Activated gamma-delta T cell treated with anti-CD3 and anti-CD28 coated beads, Interleukin-2, amount 50 U/mL, for 16 hours (primary cell): ENCODE measurements at places on chromosomes 4 and X.

DNA sequence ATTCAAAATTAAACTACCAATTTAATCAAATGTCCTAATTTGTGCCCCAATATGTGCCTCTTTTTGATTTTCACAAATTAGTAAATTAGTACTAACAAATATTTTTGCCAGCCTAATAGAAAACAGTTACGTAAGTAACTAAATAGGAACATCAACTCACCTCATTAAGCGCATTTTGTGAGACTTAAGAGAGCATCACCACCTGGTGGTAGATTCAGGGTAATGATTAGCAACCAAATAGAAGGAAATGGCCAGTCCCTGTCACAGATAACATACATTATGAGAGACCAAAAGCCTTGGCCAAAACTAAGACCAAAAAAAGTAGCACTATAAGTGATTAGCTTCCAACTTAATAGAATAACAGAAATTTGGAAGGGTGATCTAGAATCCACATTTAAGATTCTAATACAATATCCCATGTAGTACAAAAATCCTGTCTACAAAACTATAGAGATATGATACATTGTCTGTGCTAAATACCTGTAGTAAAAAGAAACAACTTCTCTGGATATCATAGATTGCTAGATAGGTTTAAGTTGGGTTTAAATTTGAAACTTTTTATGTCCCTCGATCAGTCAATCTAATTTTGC is 46.7 kb downstream of the C4orf46 start:
- no peak for DNase-seq

GRCh38 chr4:93221771-93222170 is 606.8 kb upstream of the ATOH1 start:
- DNase-seq, result no peak

GRCh38 chr4:3772632-3773031 is 6.4 kb downstream of the ADRA2C start:
- DNase-seq, result no peak

- DNase-seq, result no peak
Observed at GRCh38 chrX:10929747-10930146, 181.4 kb upstream of the HCCS start.

GRCh38 chr4:86775061-86775460 is 74.1 kb downstream of the SLC10A6 start:
- DNase-seq, result no peak

GRCh38 chrX:51182545-51182944 is 150.1 kb upstream of the NUDT10 start:
- DNase-seq, result no peak

- no peak for DNase-seq
Observed at GRCh38 chr4:107863850-107864371, 39.2 kb downstream of the SGMS2 start.

DNA sequence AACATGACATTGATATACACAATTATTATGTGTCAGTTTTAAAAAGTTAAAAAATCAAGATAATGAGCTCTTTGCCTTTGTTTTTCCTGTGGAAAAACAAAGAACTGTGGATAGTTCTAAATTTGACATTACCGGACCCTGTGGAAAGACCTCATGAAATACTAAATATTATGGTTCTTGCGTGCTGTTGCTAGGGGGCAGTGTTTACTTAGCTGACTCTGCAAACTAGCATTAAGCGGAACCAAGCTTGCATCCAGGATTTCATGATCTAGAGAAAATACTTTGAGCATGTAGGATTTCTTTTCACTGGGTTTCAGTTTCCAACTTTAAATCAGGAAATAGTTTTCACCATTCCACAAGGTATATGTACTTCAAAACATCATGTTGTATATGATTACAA is 33.6 kb downstream of the CLCN4 start:
- DNase-seq, result no peak

- DNase-seq, result no peak
Observed at GRCh38 chrX:46140272-46140671, 404.9 kb downstream of the ZNF674 start.

- no peak for DNase-seq
Observed at GRCh38 chrX:13162772-13163410, 118.5 kb upstream of the FAM9C start.

DNA sequence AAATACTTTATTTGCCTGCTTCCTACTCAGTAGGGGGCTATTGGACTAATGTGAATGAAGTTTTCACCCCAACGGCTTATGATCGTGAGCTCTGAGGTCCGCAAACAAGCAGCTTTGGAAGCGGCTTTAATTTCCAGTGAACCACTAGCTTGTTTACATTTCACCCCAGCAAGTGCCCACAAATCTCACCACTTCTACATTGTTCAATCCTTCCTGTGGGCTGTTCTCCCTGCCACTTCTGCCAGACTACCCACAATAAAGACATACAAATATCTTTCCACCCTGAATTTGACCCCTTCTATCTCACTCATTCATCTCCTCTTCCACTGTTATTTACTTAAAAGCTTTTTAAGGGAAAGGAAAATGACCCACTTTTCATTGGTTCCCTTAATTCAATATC is 98.0 kb downstream of the CDS1 start:
- DNase-seq, result no peak

DNA sequence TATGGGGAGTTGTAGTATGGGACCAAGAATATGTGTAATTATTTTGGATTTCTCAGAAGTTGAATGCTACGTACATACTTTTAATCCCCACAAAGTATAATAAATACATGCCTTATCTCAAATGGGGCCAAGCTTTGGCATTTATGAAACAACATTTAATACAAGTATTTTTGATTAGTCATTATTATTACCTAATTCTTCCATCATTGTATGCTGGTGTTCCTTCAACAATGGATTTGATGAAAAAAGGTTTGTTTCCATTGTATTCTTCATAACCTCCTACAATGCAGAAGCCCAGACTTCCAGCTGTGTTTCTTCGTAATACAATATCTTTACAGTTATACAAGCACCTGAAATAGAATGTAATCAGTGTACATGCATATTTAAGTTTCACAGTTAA is 83.8 kb downstream of the FIP1L1 start:
- no peak for DNase-seq

DNA sequence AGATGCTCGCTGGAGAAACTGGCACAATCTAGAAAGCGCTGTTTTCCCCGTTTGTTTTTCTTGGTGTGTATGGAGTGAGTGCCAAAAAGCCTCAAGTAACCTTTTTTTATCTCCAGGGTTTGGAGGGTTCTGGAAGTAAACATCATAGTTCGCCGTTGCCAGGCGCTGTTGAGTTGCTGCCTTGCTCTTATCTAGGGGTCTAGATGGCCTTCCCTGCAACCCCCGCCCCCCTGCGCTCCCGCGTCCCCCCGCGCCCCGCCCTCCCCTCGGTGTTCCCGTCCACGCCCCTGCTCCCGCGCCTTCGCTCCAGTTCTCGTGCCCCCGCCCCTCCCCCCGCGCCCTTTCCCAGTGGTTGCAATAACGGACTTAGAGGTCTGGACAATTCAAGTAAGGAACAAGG is 555 bp upstream of the GCNA start:
- DNase-seq, result no peak

- no peak for DNase-seq
Observed at GRCh38 chr4:188714501-188714900, 575.3 kb downstream of the TRIML1 start.

DNA sequence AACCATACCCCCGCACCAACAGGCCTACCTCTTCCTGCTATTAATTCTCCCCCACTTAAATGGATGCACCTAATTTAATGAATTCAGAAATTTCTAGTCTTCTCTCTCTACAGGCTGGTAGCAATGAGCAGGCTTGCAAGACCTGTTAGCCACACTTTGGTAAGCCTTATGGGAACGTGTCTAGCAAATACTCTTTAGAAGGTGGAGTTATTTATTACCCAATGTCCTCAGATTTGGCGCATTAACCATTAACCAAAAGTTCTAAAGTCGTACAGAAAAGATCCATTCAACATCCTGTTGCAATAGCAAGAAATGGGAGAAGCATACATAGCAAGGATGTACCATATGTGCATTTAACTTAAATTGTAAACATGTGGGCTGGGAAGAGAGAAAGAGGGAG is 47.5 kb downstream of the SLITRK2 start:
- no peak for DNase-seq

DNA sequence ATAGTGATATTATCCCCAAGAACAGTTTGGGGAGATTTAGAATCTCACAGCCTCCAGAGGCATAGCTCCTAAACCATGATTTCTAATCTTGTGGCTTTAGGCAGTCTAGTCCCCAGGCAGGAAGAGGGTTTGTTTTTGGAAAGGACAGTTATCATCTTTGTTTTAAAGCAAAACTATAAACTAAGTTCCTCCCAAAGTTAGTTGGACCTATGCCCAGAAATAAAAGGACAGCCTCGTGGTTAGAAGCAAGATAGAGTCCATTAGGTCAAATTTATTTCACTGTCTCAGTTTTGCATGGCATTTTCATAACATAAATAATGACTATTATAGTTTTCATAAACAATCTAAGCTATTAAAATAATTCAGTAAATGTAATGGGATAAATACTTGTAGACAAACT is 120.5 kb downstream of the MAGEC2 start:
- DNase-seq, result no peak

- DNase-seq, result no peak
Observed at GRCh38 chrX:119228512-119229252, 7.4 kb upstream of the PGRMC1 start.

GRCh38 chrX:10702031-10702430 is 81.6 kb upstream of the MID1 start:
- DNase-seq, result no peak

DNA sequence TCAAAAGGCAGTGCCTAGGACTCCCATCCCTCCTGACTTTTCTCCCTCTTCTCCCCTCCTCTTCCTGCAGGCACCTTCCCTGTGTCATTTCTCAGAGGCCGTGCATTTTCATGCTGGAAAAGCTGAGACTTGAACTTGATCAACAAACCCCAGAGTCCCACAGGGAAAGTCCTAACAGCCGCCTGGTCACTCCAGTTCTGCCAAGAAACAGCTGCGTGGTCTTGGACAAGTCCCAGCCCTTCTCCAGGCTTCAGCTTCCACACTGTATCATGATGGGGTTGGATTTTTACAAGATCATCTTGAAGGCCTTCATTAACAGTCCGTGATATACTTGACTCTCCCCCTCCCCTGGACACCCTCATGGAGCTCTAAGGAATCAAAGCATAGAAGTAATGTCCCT is 366.0 kb downstream of the BCOR start:
- DNase-seq, result no peak

- no peak for DNase-seq
Observed at GRCh38 chr4:122900314-122900713, 22.1 kb downstream of the NUDT6 start.

DNA sequence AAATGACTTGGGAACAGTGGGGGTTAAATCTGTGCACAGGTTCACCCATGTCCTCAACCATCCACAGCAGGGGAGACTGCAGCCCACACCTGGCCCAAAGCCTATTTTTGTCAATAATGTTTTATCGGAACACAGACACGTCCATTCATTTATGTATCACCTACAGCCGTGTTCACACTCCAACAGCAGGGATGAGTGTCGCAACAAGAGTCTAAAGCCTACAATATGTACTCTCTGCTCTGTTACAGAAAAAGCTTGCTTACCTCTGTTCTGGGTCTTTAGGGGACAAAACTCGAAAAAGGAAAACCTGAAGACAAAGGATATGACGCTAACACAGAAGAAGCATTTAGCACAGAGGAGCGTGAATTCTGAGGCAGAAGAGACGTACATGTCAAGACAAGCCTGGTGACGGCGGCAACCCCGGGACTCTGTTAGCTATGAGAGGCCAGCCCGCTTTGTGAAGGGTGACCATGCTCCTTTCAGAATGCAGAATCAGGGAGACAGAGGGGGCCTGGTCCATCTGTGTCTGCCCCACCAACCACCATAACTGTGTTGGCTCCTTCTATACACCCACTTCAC is 45.5 kb downstream of the AFAP1 start:
- no peak for DNase-seq

DNA sequence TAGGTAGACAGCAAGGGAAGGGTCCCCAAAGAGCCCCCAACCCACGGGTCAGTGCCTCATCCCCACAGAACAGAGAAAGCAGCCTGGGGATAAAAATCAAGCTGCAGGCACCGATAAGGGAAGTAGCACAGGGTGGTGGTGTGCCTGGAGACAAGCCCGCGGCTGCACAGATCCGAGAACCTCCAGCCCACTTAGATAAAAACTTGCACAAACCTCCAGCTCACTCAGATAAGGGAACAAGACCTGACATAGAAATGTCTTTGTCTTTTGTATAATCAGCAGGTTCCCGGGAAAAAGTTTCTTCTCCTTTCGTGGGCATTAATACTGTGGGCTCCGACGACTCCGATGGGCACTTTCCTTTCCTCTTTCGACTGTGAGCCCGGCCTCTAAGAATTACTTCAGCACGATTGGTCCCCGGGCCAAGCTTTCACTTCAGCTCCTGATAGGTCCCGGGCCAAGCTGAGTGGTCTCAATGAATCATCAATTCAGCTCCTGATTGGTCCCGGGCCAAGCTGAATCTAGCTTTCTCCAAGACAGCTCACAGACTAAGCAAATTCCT is 32.4 kb downstream of the PRDX4 start:
- DNase-seq, result peak; percentile 14

- no peak for DNase-seq
Observed at GRCh38 chr4:54215379-54216077, 13.6 kb upstream of the PDGFRA start.

- no peak for DNase-seq
Observed at GRCh38 chrX:18288716-18289115, 65.8 kb downstream of the SCML2 start.

GRCh38 chr4:185872747-185873380 is 60.9 kb upstream of the SORBS2 start:
- DNase-seq, result no peak

DNA sequence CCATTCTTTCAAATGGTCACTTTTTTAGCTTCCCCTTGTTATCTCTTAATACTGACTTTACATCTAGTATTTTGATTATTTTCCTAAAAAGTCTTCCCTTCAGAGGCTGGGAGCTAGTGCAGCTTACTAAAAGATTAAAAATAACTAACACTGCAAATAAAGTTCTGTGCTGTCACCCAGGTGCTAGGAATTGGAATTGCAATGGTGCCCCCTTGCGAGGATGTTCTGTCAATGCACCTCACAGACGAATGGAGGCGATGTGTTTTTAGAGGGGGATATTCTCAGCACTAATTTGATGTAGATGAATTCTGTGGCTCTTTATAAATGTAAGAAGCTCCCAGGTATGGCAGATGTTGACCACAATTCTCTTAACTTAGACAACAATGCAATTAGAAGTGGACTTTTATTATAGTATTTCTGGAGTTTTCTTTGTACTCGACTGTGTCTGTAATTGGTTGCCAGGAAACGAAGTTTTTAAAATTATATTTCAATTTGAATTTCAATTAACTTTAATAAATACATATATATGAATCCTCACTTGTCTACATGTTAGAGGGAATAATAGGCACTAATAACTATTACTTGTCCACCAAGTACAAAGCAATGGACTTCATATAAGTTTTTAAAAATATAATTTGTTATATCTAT is 22.0 kb upstream of the SMIM31 start:
- peak; percentile 8 for DNase-seq

DNA sequence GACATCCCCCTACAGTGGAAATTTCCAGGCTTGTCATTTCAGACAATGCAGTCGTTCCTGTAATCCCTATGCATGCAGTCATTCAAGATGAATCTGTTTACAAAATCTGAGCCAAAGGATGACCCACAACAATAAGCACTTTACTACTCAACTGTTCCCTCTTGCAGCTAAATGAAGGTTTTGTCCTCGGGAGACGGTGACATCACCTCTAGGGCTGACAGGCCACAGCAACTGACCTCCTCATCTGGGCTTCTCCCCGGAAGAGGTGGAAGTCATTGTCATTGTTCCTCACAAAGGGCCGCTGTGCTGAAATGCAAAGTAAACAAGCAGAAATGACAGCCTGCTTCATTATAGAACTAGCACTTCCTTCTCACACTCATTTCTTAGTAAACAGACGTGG is 29.2 kb downstream of the CLRN2 start:
- DNase-seq, result no peak

- no peak for DNase-seq
Observed at GRCh38 chr4:120765260-120765680, 157.3 kb downstream of the PRDM5 start.
